Stimulated activated CD8-positive, alpha-beta memory T cell treated with anti-CD3 and anti-CD28 coated beads, Interleukin-12 subunit alpha, Interleukin-12 subunit beta, amount 100 ng/mL, for 1 hour (primary cell): ENCODE measurements at places on chromosomes 16 and 17.

DNA sequence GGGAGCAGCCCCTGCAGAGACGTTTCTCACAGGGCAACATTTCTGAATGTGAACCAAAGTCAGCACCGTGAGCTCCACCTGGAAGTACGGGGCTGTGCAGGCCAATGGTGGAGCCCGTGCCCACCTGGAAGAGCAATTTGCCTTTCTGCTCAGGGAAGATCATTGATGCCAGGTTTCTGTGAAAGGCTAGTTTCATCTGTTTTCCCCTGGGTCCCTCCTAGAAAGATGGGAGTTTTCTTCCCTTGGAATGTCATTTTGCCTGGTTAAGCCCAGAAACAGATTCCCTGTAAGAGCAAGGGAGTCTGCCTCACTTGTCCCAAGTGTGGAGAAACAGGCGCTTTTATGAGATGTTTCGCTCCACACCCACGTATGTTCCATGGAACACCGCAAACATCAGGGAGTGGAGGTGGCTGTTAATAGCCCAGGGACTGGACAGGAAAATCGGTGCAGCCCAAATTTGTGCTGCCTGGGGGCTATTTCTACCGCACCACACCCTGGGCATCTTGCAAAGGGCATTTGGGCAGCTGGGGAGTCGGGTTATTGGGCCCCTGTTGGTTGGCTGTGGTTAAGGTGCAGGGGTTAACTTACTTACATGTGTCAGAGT, 2.6 kb downstream of the SLC6A4 start:
- DNase-seq, result no peak

DNA sequence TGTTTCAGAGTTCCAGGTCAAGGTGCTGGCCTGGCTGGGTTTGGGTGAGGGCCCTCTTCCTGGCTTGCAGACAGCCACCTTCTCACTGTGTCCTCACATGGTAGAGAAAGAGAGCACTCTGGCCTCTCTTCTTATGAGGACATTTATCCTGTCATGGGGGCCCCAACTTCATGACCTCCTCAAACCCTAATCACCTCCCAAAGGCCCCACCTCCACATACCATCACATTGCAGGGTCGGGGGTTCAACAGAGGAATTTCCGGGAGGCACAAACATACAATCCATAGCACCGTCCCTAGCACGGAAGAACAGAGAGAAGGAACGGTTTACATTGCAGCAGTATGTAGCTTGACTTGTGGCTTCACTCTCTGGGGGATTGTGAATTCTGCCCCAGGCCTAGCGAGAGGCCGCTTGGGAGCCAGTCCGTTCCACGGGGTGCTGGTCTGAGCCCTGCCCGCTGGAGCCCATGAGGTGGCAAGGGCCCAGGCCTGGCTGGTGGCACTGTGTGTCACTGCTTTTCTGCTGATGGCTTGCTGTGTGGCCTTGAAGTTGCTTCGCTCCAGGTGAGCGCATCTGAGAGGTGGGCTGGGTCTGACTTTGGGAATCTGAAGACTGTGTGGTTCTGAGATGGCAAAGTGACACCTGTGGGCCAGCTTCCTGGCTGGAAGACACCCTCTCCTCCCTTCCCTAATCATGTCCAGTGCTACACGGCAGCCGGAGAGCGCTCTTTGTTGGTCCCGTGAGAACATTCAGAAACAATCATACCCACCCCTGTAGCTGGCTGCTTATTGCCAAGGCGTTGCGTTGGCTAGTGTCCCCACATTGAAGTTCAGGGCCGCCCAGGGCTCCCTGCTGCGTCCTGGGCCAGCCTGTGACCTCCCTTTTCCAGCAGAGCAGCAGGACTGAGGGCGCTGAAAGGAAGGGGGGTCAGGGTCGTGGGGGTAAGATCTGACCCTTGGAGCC, 98.3 kb downstream of the CMIP start:
- no peak for DNase-seq

GRCh38 chr17:36506831-36507230, 20.4 kb downstream of the ZNHIT3 start:
- no peak for DNase-seq

DNA sequence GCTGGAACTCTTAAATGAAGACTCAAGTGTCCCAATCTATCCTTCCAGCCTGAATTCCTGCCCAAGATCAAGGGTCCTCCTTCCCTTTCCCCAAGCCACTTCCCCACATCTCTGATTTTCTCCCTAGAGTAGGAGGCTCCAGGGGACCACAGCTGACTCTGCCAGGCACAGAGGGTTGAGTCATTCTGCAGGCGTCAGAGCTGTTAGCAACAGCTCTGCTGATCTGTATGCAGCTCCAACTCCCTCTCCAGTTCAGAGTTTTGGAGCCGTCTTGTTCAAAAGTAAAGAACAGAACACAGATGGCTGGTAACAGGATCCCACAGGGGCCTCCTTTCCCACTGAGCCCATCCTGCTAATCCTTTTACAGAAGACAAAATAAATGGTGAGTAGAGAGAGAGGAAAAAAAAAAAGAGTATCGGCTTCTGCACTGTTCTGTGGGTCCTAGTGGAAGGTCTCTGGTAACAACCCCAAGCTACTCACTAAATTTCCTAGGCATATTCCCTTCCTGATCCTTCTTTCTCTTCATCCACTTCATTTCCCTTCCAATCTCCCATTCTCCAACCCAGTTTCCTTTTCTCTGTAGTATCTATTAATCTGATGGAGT, 13.4 kb upstream of the TAOK1 start:
- no peak for DNase-seq
